ENCODE measurements at places on chromosomes 11 and 22.

DNA sequence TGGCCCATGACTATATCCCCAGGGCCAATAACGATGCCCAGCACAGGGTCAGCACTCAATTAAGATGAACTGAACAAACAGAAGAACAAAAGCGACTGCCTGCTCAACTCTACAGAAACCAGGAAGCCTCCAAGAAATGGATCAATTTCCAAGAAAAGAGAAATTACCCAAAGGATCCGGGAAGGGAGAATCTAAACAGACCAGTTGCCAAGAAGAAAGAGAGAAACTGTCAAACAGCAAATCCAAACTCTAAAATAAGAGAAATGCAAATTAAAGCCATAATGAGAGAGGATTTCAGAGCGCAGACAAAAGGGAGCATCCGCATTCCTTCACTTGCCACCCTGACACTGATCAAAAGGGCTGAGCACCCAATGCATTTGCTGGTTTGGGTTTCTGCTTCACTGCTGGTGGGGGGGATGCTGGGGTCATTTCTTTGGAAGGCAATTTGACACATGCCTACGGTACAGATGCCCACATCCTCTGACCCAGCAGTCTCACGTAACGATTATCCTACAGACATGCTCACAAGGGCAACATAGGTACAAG, 37.7 kb upstream of the RFPL3 start:
- no peak for DNase-seq

- DNase-seq, result peak; percentile 76
These were observed 77.9 kb downstream of the BTBD10 start for GRCh38 chr11:13384908-13385640.

DNA sequence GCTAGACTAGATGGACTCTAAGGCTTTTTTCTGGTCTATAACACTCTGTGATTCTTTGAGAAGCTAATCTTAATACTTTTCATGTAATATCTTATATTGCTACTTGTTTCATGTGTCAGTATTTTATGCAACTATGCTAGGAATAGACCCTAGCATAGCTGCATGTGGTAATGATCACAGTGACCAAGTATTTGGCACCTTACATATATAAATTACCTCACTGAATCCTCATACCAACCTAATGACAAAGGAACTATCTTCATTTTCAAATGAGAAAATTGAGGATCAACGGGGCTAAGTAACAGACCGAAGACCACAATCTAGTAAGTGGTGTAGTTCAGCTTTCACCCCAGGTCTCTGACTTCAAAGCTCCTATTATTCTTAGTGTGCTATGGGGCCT, 327.3 kb upstream of the PITPNB start:
- DNase-seq, result no peak

DNA sequence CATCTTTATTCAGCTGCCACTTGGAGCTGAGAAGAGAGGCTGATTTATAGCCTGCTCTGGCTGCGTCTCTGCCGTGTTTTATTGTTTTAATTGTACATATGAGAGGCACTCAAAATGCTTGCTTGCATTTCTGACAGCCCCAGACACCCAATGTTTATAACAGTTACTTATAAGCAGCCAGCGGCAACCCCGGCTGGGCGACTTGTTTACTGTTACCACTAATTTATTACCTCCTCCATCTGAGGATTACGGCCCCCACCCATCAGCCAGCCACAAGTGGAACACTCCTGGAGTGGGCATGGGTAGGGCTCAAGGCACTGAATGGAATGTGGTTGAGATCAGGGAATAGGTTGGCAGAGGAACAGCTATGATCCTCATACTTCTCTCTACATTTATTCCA, 61.2 kb downstream of the CLPB start:
- no peak for DNase-seq

DNA sequence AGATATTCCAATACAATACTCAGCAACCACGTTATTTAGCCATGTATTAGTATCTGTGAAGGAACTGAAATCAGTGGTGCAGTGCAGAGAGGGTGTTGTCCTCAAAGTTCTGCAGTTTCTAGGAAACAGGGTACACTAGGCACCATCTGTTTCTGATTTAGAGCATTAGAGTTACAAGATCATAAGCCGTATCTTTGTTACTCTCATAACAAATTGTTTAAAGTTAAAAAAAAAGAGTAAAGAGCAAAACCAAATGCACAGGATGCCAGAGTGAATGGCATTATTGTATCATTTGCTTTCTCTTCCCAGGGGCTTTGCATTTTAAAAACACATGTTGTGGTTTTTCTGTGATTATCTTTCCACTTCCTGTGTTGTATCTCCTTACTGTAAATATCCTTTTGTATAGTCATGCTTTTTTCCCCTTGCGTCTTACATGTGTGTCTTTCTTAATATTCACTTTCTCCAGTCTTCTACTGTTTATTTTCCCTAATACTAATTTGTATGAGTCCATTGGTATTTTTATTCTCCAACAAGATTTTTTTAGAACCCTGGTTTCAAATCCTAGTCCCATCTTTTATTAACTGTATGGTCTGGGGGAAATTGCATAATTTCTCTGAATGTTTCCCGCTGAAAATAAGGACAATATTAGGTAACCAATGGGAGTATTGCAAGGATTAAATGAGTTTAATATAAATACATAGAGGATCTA, 15.2 kb upstream of the NUP160 start:
- DNase-seq, result peak; percentile 70

Measured in activated CD4-positive, alpha-beta T cell treated with anti-CD3 and anti-CD28 coated beads, Interleukin-2, amount 10 ng/mL, durations not matched to agents 24 days and 14 days (primary cell).